ENCODE measurements at places on chromosomes 12 and 14.

DNA sequence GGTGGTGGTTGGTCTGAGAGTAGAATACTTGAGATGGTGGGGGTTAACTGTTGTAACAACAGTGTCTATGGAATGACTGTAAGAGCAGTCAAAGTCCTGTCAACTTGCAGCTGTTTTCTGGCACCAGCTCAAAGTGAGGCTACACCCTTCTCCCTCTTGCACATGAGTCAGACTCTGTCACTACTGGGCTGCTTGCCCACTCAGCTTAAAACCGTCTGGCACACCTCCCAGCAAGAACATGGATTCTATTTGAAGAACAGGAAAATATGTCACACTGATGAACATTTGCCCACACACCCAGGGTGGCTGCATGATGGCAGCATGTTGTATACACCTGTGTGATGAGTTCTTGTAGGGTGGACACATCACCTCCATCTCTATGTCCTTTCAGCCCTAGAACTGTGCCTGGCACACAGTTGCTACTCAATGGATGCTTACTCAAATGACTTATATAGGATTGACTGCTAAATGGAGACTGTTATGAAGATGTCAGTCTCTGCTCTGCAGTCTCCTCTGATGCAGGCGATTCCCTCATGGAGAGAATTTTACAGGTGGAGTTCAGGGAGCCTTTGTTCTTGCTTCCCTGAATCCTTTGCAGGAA, 19.3 kb upstream of the SERPINA6 start:
- peak; percentile 89 for DNase-seq

DNA sequence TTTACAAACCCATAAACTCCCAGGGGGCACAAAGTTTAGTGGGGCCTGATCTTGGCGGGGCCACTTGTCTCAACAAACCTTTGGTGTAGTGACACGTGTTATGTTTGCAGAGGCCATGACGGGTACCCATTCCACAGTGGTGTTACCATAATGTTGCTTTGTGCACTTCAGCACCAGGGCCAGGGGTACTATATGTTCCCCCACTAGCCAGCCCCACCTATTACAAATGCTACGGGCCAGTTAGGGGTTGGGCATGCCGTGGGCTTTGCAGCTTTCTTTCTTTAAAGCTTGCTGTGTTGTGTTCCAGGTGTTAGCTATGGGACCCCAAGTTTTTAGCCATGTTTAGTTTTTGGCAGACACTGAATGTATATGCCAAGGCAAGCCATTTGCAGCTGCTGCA, 30.8 kb upstream of the G2E3 start:
- no peak for DNase-seq

DNA sequence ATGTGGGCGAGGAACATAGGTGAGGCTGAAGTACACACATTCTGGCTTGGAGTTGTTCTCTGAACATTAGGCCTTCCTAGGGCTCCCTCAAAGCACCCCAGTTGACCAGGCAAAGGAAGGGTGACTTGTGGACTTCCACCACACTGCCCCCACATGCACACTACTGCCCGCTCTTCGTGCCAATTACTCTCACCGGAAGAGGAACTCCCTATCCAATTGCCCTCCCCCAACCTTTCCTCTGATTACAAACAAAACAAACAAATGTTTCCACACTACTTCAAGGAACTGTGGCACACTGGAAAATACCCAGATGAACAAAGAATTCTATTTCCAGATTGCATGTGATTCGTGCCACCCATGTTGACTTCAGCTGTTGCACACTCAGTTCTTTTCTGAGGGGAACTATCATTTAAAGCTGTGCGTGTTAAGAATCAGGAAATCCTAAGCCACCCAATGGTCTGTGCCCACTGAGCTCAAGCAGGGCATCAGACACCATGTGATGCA, 139.3 kb downstream of the SSPN start:
- DNase-seq: peak; percentile 97

- no peak for DNase-seq
These were observed 23.3 kb downstream of the DYRK2 start for GRCh38 chr12:67671892-67672291.

- peak; percentile 95 for DNase-seq
These were observed 59.7 kb downstream of the PLXNC1 start for GRCh38 chr12:94207849-94208621.

- no peak for DNase-seq
These were observed 111.9 kb upstream of the C14orf180 start for GRCh38 chr14:104467641-104468040.

DNA sequence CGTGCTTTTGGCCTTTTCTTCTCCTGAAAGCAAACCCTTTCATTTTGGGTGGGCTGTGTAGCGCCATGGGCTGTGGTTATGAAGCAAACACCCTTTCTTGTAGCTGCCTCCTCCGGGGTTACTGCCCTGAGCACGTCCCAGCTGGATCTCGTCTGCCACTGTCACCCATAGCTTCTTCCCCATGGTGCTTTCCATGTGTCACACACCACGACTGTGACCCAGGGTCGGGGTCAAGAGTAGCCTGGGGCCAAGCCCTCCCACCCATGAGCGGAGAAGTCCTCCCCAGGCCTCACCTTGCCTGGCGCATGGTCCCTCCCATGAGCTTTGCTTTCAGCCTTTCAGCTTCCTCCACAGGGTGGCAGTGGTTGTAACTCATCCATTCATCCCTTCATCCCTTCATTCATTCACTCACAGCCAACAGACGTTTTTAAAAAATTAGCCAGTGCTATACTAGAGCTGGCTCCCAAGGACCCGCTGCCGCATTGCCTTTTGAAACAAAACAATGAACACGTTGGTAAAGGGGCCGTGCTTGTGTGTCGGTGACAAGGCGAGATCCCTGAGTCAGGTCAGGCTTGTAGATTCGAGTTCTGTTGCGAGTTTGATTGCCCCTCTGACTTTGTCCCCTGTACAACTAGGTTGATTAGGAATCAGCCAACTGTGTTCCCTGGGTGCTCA, 29.5 kb downstream of the MEG3 start:
- DNase-seq: no peak

GRCh38 chr12:46218322-46219095, 50.3 kb downstream of the SLC38A1 start:
- DNase-seq: peak; percentile 29

Data from inflammatory macrophage treated with lipopolysaccharide for 4 hours (primary cell).